Tibial nerve (tissue), 4 donors: ENCODE measurements at places on chromosomes 1 and 21. TPM values are rescaled to one million over a fixed set of nuclear protein-coding genes. Genes with fewer than 3 reads are reported as not detected.
A peak's percentile ranks its signal among the peaks of the same experiment; 100 is the strongest.

The FCGR1A gene
- total RNA-seq: 2.5 TPM

The CFHR3 gene
- total RNA-seq: 3.0 TPM

GRCh38 chr1:226862890-226863289, 7.5 kb upstream of the PSEN2 start:
- no peak overlapping the region for H3K4me3 ChIP-seq
- H3K27me3 ChIP-seq: no peaks in the 10 kb centered on the region
- no peaks in the 10 kb centered on the region for H3K4me1 ChIP-seq
- H3K27ac ChIP-seq: no peak overlapping the region

DNA sequence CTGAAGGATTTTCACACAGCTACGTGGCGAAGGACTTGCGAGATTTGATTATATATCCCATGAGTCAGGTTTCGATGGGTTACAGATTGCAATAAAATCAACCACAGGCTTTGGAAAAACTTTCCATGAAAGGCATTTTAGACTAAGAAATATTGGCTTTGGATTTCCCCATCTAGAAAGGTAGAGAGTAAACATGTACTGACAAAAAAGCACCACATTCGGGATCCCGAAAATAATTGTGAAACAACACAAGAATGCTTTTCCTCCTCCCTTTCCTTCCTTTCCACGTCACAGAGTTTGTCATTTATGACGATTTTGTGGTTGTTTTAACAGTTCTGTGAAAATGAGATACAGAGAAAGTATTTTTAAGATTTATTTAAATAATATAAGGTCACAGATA, 38.5 kb downstream of the TGFB2 start:
- H3K27ac ChIP-seq: no peak overlapping the region
- no peaks in the 10 kb centered on the region for H3K4me1 ChIP-seq
- no peak overlapping the region for H3K4me3 ChIP-seq
- H3K27me3 ChIP-seq: no peaks in the 10 kb centered on the region

GRCh38 chr1:10941891-10942541, 70.4 kb upstream of the TARDBP start:
- no peak overlapping the region for H3K27ac ChIP-seq
- peak; percentile 36 for DNase-seq
- no peak overlapping the region for H3K4me3 ChIP-seq
- peaks cover 4% of the 10 kb centered on the region for H3K27me3 ChIP-seq

DNA sequence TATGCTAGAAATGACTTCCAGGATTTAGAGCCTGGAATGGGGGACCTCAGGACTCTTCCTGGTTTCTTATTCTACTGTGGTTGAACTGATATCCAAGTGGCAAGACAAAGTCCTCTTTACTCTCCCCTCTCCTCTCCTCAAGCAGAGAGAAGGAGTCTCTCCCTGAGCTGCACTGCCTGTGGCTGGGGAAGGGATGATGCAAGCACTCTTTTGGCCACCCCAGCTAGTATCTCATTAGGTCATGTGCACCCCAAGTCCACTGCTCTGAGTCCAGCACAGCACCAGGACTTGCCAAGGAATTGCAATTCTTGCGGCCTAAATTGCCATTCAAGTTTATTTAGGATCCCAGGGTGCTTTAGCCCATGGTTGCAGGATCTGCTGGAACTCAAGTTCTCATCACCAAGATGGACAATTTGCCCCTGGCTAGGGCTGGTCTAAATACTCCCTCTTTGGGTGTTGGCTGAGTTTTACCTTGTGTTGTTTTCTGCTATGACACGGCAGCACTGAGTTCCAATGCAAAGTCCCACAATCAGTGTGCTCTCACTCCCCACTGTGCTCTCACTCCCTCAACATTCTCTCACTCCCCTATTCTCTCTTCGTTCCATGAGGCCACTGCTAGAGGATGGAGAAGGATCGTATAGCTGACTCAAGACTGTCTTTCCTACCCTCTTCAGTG, 172.2 kb downstream of the TM2D1 start:
- no peaks in the 10 kb centered on the region for H3K4me1 ChIP-seq
- H3K27ac ChIP-seq: no peak overlapping the region
- H3K36me3 ChIP-seq: no peaks in the 10 kb centered on the region
- no peak overlapping the region for H3K4me3 ChIP-seq
- DNase-seq: no peak
- no peaks in the 10 kb centered on the region for H3K27me3 ChIP-seq
